Inflammatory macrophage treated with lipopolysaccharide for 1 hour (primary cell): ENCODE measurements at places on chromosomes 2 and 18.

DNA sequence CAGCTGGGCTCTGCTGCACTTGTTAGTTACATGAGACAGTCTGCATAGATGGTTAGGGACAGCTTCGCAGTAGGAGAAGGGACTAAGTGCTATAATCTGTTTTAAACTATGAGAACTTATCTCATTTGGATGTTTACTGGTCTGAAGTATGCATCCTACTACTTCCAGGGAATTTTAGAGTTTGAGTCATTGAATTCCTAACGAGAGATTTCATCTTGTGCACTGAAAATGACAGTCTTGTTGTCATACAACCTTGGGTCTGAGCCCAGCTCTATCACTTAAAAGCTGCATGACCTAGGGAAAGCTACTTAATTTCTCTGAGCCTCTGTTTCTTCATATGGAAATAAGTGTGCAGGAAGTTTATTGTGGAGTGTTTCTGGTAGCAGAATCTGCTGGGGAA, 78.4 kb downstream of the TRIM43 start:
- no peak for DNase-seq

- DNase-seq, result no peak
These were observed 1.2 kb downstream of the ZNF514 start for GRCh38 chr2:95158441-95158840.

- DNase-seq, result no peak
These were observed 2.3 kb downstream of the CPS1 start for GRCh38 chr2:210558708-210559107.

DNA sequence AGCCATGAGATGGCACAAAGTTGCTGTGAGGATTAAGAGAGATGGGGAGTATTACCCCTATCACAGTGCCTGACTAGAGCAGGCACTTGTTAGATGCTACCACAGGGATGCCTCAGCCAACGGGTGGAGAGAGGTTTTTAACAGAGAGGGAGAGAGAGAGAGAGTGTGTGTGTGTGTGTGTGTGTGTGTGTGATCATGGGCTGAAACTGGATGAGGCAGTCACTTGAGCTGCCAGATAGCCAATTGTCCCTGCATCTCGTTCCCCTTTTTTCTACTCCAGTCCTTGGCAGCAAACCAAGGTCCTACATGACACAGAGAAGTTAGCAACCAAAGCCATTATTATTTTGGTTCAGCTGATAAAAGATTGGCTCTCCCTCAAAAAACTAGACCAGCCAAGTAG, 3.0 kb downstream of the CD8A start:
- DNase-seq, result peak; percentile 23

DNA sequence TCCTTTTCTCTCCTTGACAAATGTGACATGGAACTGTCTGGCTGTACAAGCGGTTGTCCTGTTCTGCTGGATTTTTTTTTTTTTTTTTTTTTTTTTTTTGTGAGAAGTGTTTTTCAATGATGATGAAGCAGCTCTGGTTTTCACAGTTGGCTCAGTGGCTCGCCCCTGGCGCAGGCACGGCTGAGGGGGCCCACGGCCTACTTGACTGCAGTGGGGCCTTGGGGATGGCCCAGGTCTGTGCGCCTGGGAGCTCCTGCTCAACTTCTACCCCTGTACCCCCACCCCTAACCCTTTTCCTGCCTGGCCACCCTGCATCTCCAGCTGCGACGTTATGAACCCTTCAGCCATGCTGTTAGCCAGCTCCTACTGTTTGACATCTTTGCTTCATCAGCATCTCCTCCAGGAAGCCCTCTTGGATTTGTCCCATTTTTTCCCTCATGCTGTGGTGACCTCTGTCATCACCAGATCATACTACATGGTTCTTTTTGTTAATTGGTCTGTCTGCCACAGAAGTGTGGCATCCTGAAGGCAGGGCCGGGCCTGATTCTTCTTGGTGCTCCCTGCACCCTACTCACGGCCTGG, 167.9 kb downstream of the INHBB start:
- DNase-seq, result no peak
